PC-3 (cell line): ENCODE measurements at places on chromosomes 3 and 15. TPM values are rescaled to one million over a fixed set of nuclear protein-coding genes. Genes with fewer than 3 reads are reported as not detected.

Gene REC114
- not detected in 2 replicates for total RNA-seq

- DNase-seq: no peak
Measured at GRCh38 chr3:179229177-179229576, 21.7 kb downstream of the KCNMB3 start.

GRCh38 chr3:186669378-186670084 is 3.7 kb downstream of the HRG start:
- peak; percentile 57 for DNase-seq

GRCh38 chr3:143793971-143794370 is 54.3 kb downstream of the SLC9A9 start:
- no peak for DNase-seq

DNA sequence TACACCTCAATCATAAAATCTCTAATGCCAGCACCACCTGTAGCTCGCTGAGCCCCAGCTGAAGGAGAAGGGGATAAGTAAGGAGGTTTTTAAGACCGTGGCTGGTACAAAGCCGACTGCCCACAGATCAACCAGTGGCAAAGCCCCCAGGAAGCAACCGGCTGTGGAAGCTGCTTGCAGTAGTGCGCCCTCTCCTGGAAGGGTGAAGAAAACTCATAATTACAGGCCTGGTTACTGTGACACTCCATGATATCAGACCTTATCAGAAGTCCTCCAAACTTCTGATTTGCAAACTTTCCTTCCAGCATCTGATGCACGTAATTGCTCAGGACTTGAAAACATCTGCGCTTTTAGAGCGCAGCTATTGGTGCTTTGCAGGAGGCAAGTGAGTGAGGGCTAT is 63.1 kb upstream of the MCTP2 start:
- DNase-seq: peak; percentile 16

DNA sequence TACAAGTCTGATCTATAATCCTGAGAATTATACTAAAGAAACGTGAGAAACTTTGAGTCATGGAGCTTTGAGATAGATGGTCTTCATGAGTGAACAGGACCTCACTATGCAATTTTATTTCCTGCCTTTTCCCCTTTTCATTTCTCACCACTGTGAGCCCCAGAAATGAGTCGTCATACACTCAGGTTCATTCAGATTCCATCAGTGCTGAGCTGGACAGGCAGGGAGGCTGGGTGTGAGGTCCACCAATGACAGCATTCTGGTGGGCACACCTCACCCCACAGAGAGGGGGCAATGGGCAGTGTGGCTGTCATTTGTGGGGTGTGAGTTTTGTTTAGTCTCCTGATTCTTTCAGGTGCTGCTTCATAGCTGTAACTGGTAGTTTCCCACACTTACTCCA is 16.9 kb downstream of the TIGIT start:
- DNase-seq: no peak

- peak; percentile 19 for DNase-seq
Measured at GRCh38 chr15:60508442-60508841, 29.5 kb upstream of the ICE2 start.

DNA sequence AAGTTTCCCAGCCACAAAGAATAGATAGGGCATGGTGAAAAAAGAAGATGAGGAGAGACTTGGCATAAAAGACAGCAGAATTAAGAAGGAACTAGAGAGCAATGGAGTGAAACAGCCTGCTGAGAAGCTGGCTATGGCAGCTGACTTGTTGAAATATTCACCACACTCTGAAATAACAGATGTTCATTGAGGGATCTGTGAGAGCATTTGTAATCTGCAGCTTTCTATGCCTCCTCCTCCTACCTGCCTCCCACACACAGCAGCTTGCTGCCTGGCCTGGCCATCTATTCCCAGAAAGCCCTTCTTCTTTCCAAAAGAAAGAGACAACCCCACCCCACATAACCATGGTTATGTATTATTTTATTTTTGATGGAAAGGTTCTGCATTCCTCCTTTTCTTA is 303.9 kb downstream of the GAP43 start:
- no peak for DNase-seq

Gene COX5A
- total RNA-seq: 109 and 145 TPM in 2 replicates

DNA sequence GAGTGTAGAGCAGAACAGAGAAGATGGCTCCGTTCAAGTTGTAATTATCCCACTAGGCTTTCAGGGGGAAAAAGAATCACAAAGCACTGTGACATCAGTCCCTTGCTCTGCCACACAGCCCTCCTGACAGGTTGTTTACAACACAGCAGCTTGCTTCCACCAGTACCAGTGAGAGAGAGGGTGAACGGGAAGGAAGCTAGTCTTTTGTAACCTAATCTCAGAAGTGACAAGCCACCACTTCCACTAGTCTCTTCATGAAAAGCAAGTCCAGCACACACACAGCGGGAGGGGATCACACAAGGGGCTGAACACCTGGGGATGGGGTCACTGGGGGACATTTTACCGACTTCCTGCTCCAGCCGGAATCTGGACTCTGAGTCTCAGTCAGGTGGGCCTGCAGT is 86.3 kb downstream of the FAM81A start:
- no peak for DNase-seq

Gene HSPBAP1
- 6.4 and 13.4 TPM in 2 replicates for total RNA-seq

DNA sequence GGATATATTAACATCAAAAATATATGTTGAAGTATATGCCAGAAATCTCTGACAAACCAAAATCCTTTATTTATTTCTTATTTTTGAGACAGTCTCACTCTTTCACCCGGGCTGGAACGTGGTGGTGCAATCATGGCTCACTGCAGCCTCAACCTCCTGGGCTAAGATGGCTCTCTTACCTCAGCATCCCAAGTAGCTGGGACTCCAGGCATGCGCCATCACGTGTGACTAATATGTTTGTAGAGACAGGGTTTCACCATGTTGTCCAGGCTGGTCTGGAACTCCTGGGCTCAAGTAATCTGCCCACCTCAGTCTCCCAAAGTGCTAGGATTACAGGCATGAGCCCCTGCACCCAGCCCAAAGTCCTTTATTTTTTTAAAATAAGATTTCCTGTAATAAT is 11.9 kb downstream of the FAIM start:
- DNase-seq: no peak

DNA sequence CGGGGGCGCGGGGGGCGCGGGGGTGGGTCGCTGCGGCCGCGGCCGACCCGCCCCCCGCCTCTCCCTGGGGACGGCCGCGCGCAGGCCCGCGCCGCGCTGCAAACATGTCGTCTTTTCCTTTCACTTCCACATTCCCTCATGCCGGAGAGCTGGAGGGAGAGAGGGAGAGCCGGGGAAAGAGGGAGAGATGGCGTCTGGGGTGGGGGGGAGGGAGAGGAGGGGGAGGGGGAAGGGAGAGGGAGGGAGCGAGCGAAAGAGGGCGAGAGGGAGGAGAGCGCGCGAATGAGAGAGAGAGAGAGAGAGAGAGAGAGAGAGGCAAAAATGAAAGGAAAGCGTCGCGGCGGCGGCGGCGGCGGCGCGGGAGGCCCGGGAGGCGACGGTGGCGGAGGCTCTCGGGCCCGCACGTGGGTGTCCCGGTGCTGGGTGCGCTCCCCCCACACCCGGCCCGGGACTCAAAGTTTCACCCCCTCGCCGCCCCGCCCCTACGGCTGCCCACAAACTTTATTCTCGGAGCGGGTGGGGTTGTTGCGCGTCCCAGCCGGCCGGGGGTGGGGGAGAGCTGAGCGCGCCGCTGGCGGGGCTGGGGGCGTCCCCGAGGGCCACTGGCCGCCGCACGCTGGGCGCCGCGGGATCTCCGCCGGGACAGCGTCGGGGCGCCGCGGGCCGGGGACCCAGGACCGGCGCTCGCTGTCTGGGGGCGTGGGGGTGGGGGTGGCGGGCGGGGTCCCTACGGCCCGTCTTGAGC is 731 bp downstream of the ZNF710 start:
- peak; percentile 43 for DNase-seq

- DNase-seq: no peak
Measured at GRCh38 chr15:43985976-43986680, 159.3 kb downstream of the WDR76 start.

Gene LYSMD4
- total RNA-seq: 7.8 and 8.9 TPM in 2 replicates

DNA sequence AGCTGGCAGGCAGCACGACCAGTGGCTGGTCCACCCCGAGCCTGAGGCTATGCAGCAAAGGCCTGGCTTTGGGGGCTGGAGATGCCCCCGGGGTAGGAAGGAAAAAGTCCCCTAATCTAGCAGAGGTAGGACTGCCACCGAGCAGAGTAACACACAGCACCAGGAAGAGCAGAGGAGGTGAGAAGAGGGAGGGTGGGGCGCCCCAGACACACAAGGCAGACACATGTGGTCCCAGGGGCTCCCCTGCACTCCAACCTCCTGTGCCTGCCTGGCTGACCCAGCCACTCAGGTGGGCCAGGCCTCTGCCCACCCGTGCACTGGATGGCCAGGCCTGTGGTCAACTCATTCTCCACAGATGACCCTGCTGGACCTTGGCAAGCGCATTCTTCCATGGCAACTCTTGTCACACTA is 112.4 kb downstream of the ADCY5 start:
- DNase-seq: no peak

DNA sequence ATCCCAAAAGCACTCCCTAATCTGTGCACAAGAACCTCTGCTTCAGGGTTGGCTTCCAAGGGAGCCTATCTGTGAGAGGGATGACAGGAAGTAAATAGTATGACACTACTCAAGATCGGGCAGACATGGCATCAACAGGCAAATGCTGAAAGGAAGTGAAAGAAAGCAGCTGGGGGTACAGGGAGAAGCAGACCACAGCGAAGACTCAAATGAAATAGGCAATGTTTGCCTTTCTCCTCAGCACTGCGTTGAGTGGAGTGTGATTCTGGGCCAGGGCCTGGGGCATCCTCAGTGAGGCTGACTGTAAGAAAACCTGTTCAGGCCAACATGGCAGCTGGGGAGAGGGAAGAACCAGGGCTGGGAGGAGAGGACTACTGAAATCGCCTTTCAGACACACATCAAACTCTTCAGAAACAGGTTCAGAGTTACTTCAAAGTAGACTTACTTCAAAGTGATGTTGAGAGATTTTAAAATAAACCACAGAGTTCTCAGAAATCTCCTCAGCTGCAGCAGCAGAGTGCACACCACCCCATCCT is 96.6 kb downstream of the SLC9A9 start:
- no peak for DNase-seq

Gene SH2D7
- total RNA-seq: not detected in 2 replicates

GRCh38 chr15:65738649-65739048 is 53.4 kb downstream of the DENND4A start:
- DNase-seq: peak; percentile 58

DNA sequence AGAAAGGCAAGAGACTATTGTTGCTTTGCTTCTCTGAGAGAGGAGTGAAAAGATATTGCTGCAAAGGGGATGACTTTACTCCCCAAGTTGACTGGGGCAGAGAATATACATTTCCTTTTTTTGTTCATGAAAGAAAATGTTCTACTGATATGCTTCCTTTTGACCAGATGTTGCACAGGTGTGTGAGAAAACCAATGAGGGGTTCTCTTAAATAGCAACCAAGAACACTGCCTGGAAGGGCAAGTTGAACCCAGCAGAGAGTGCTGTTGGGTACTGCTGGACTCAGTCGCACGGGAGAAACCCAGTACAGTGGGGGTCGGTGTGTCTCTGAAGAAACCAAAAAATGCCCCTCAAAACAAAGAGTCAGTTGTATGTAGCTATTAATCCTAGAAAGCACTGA is 101.2 kb downstream of the CHST2 start:
- no peak for DNase-seq

GRCh38 chr15:63835211-63835568 is 1.4 kb upstream of the HERC1 start:
- no peak for DNase-seq

GRCh38 chr3:32335365-32336112 is 56.1 kb upstream of the CMTM7 start:
- DNase-seq: no peak

Gene CTXND1
- not detected in 2 replicates for total RNA-seq

DNA sequence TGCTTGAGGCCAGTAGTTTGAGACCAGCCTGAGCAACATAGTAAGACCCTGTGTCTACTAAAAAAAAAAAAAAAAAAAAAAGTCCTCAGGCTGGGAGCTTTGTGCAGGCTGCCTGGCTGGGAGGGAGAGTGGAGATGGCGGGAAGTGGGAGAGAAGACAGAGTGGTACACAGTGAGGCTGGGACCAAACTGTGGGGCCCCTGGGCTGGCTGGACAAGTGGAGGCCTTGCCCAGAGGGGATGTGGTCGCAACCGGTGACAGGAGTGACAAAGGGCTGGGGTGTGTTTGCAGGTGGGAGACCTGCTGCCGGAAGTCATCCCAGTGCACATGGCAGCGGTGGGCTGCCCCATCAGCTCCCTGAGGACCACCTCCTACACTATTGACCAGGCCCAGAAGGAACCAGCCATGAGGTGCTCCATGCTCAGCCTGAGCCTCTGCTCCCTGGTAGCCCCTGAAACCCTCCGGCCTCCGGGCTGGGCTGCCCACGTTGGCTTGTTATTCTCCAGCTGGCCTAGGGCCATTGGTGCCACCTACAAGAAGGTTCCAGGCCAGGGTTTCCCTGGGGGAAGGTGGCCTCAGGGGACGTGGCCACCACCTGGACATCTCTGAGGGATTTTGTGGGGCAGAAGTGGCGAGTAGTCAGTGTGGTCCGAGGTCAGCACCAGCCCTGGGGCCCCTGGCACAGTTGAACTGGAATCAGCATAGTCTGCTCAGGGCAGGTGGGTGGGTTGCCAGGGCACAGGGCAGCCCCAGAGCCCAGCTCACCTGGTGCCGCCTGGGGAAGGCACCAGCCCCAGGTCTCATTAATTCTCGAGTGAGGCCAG is 22.7 kb downstream of the ACAA1 start:
- no peak for DNase-seq

- peak; percentile 57 for DNase-seq
Measured at GRCh38 chr3:160150525-160150924, 74.7 kb upstream of the C3orf80 start.

- no peak for DNase-seq
Measured at GRCh38 chr3:155339052-155339451, 45.6 kb upstream of the STRIT1 start.

DNA sequence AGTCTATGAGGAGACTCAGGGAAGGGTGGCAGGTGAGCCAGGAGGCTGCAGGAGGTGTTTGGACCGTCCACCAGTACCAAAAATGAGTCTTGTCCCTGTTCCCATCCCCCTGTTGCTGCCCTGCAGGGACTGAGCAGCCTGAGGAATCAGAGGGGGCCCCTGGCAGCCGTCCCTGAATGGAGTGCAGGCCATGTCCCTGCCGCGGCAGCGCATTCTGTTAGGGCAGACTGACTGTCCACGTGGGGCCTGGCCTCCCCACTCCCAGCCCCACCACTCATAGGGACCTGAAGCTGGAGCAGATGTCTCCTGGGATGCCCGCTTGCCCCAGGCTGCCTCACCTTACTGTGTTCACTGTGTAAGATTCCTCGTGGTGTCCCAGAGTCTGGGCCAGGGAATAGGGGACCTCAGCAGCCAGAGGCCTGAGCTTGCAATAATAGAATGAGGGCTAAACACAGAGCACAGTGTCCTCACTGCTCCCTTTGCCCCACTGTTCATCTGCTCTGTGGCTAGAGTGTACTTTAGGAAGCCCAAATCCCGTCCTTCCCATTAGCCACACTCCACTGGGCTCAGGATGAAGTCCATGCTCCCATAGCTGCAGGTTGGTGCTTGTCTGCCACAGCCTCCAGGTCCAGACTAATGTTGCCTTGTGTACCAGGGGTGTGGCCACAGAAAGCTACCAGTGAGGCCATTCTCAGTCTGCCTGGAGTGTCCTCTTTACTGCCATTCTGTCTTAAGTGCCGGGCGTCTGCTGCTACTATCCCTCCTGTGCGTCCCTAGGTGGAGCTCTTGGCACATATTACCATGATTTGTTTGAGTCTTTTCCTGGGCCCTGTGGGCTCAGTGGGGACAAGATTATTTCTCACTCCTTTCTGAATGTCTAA is 63.2 kb downstream of the HCN4 start:
- DNase-seq: peak; percentile 74

Gene SERPINI2
- total RNA-seq: not detected in 2 replicates

Gene CCR3
- 0.22 TPM in 1 of 2 replicates, not detected in the other for total RNA-seq

Gene ARNT2
- total RNA-seq: 0.11 and 0.35 TPM in 2 replicates

GRCh38 chr3:193767353-193768069 is 174.5 kb downstream of the OPA1 start:
- no peak for DNase-seq

- DNase-seq: peak; percentile 79
Measured at GRCh38 chr3:128993461-128994172, at the start of gene CFAP92. Gene CFAP92, minus strand, starts transcription at chr3:128994076. Its CDS starts 772 bp downstream, at chr3:128993304.
